ENCODE measurements at places on chromosomes 6 and 20.

GRCh38 chr6:158619922-158620801 is 24.4 kb downstream of the DYNLT1 start:
- DNase-seq = no peak

DNA sequence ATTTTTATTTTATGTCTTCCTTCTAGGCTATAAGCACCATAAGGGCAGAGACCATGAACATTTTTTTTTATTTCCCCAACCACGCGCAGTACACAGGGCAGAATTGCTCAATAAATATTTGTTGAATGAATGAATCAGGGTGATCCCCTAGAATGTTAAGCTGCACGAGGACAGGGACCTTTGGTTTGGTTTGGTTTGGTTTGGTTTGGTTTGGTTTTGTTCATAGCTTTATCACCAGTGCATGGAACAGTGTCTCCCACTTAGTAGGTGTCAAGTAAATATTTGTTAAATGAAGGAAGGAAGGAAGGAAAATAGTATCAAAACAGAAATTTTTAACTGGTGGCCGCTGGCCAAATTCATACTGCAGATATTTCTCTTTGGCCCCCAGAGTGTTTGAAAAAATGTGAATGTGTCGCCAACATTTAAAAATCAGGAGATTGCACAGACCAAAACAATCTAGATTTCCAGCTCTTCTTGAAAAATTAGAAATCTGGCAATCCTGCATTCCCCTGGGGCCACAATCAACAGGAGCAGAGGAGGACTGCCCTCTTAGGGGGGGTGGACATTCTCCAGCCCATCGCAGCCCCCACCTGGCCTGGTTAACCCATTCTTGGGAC is 205.3 kb downstream of the EYA2 start:
- no peak for DNase-seq

DNA sequence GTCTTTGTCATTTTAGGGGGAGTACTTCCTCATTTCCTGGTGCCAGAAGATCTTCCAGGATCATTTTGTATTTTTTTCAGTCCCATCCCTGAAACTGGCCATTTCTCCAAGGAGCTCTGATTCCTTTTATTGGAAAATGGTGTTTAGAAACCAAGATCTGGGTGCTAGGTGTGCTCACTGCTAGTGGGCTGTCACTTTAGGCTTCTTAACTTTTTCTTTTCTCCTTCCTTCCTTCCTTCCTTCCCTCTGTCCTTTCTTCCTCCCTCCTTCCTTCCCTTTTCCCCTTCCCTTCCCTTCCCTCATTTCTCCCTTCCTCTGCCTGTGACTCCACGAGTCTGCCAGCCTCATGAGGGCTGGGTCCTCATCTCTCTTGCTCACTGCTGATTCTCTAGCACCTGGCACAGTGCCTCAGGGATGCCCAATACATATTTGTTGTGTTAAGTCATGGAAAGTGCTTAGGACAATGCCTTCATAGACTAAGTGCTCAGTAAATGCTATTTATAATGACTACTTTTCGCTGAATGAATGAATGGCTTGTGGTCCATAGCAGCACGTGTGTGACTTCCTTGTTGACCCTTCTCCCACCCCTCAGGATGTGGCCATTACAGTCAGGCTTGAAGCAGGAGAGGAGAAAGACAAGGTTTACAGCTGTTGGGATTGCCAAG is 36.9 kb downstream of the APCDD1L start:
- no peak for DNase-seq

GRCh38 chr6:8906699-8907098 is 471.4 kb upstream of the SLC35B3 start:
- no peak for DNase-seq

- DNase-seq = no peak
Observed at GRCh38 chr20:59682603-59683002, 78.3 kb downstream of the PHACTR3 start.

DNA sequence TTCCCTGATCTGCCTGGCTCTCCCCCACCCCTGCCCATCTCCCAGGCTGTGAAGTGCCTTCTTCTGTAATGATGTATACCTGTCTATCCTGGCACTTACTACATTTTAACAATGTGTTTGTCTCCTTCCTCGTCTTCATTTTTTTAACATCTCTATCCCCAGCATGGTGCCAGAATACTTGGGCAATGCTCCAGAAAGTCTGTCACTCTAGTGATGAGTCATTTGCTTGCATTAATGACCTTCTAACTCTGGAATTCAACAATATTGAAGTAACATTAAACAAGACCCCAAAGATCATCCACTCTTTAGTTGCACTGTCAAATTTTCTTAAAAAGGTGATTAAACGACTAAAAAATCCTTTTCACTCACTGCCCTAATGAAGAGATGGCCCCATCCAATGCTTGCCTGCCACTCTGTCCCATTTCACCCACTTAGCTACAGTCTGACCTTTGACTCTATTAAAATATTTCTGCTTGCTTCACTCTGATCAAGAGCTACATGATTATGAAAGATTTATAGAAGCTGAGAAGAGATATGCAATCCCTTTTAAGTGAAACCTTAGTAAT is 7.7 kb upstream of the KLHL31 start:
- no peak for DNase-seq

DNA sequence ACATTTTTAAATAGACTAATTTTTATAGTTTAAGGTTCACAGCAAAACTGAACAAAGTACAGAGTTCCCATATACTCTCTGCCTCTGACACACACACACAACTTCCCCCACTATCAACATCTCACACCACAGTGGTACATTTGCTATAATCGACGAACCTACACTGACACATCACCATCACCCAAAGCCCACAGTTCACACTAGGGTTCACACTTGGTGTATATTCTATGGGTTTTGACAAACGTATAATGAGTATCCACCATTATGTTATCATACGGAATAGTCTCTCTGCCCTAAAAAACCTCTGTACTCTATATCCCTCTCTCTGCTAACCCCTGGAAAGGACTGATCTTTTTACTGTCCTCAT is 15.6 kb downstream of the TMEM30A start:
- no peak for DNase-seq
